ENCODE measurements at places on chromosomes 13 and 19.

DNA sequence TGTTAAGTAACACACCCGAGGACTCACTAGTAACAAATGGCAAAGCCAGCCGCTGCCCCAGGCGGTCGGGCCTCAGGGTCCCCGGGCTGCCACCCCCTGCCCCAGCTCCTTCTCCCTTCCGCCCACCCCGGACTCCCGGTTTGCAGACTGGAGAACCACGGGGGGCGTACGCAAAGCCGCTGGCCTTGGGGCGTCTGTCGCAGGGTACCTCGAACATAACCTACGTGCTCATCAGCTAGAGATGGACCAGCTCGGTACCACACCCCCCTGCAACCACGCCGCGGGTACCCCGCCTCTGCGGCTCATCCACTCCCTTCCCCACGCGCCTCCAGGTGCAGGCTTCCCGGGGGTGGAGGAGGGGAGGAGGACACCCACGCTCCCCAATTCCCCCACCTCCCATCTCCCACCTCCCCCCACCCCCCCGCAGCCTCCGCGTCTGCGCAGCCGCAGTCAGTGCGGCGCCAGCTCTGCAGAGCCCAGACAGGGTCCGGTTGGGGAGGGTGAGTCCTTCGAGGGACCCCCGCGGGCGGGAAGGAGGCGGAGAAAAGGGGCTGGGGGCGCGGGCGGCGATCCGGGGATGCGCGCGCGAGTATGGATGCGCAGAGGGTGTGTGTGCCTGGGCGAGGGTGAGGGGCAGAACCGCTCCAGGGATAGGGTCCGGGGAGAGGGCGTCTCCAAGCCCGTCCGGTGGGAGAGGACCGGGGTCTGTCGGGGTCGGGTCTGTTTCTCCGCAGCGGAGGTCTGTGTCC lies at the start of gene SMIM17:
TSS of gene SMIM17 (plus strand) at position 449 of the 749 bp plus-strand sequence. CDS start 2,509 bp downstream, outside the sequence.
- no peak for DNase-seq

DNA sequence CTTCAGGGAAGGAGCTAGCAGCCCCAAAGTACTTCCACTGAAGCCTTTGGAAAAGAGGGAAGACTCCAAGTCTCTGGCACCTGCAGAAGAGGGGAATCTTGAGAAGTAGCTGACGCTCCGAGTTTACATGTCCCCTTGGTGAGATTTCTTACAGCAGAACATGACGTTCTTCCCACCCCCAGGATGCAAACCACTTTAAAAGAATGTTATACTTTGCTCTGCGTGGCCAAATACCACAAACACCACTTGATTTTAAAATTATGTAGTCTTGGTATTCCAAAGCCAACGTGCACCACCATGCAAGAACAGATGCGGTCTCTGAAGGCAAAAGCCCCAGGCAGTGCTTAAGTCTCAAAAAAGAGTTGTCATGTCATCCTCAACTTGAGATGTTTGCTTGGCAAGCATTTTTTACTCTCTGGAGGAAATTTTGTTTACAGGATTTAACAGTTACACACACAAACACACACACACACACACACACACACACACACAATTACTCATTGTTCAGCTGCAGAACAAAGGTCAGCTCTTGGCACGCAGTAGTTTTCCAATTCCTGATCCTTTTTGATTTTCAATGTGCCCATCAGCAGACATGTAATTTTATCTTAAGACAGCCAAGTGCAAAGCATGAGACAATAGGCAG lies 106.1 kb downstream of the RGCC start:
- no peak for DNase-seq

- DNase-seq: no peak
Observed at GRCh38 chr13:79681069-79681468, 200.1 kb downstream of the NDFIP2 start.

DNA sequence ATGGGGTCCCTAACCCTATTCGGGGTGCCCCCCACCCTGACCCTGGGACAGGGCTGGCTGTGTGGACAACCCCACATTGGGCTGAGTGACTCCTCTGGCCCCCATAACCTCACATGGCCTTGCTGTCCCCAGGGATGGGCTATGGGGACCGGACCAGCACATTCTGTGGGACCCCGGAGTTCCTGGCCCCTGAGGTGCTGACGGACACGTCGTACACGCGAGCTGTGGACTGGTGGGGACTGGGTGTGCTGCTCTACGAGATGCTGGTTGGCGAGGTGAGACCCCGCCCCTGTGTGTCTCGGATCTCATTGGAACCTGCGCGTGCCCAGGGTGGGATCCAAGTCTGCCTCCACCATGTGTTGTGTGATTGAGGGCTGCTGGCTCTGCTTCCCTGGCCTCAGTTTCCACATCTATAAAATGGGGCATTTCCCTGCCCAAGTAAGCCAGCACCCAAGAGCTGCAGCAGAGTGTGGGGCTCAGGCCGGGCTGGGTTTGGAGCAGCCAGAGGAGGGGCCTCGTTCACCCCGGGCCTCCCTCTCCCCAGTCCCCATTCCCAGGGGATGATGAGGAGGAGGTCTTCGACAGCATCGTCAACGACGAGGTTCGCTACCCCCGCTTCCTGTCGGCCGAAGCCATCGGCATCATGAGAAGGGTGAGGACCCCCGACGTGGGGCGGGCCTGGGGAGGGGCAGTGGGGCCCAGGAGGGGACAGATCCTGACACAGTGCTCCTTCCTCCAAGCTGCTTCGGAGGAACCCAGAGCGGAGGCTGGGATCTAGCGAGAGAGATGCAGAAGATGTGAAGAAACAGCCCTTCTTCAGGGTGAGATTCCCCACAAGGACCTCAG lies 4.9 kb downstream of the PTGER1 start:
- no peak for DNase-seq

GRCh38 chr19:47493378-47494210 lies 9.6 kb upstream of the KPTN start:
- DNase-seq: no peak

GRCh38 chr13:47511647-47512046 lies 489.4 kb downstream of the SUCLA2 start:
- no peak for DNase-seq

- DNase-seq: no peak
Observed at GRCh38 chr13:41578371-41578770, 121.0 kb downstream of the RGCC start.

DNA sequence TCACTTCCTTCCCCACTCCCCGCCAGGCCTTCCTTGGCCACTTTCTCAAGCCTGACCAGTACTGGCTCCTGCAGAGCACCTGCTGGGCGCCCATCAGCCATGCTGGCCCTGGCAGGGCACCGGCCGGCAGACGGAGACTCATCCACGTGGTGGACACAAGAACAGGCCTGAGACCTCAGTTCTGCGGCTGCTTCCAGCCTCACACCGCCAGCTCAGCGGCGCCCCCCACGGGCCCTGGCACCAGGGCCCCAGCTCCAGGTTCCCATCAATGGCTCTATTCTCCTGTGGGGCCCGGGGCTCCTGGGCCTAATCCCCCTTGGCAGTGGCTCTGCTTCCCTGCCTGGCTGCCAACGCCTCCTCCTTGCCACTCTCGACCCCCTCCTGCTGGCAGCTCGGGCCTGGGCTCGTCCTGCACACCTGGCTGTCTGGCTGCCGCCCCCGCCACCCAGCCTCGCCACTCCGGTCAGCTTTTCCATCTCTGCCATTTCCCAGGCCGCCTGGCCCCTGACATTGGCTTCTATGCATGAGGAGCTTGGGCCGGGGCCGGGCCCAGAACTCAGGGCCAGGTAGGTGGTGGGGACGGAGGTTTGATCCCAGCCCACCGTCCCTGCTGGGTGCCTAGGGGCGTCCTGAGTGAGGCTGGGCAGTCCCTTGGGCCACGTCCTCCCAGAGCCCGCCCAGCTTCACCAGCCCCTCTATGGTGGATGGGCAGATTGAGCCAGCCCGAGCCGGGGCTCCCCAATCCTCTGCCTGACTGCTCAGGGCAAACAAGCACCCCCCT lies 6.2 kb downstream of the NDUFA11 start:
- DNase-seq: no peak

- no peak for DNase-seq
Observed at GRCh38 chr13:52738719-52739467, 727 bp downstream of the CNMD start.

DNA sequence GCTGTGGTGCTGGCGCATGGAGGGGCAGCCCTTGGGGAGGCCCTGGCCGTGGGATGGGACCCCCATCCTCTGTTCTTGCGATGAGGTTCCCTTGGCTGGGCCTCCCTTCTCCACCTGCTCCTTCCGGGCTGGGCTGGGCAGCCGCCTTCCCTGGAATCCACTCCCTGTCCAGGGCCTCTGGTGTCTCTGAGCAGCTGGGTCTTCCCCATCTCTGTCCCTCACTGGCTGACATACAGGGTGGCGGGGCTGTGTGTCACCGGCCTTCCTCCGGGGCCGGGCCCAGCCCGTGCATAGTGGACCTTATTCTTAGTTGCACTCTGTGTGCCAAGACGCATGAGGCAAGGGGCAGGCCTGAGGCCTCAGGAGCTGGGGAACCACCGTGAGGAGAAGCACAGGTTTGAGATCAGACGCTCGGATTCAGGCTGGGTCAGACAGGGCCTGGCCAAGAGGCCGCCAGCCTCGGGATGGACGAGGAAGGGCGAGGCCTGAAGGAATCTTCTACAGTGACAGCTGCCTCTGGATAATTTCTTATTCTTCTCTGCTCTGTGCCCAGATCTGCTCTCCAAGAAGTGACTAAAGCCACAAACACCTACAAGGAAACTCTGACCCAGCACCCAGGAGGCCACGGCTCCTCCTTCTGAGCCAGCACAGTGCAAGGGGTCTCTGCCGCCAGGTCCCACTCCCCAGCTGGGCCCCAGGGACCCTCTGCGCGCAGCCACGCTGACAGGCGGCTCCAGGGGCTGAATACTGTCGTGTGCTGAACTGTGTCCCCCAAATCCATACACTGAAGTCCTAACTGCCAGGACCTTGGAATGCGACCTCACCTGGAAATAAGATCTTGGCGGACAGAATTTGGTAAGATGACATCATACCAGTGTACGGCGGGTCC lies 11.0 kb downstream of the SGTA start:
- DNase-seq: no peak

DNA sequence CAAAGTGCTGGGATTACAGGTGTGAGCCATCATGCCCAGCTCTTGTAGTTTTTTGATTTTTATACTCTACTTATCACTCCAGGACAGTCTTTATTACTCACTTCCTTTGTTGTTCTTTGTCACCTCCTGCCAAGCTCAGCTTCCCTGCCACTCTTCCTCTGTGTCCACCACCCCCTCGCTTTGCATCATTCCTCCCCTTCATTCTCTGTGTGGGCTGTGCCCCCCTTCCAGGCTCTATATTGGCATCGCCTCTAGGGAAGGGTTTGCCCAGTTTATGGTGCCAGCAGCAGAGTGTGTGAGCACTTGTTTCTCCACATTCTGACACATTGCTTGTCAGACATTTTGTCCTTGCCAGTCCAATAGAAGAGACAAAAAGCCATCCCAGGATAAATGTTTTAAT lies 15.1 kb downstream of the ZNF302 start:
- no peak for DNase-seq

DNA sequence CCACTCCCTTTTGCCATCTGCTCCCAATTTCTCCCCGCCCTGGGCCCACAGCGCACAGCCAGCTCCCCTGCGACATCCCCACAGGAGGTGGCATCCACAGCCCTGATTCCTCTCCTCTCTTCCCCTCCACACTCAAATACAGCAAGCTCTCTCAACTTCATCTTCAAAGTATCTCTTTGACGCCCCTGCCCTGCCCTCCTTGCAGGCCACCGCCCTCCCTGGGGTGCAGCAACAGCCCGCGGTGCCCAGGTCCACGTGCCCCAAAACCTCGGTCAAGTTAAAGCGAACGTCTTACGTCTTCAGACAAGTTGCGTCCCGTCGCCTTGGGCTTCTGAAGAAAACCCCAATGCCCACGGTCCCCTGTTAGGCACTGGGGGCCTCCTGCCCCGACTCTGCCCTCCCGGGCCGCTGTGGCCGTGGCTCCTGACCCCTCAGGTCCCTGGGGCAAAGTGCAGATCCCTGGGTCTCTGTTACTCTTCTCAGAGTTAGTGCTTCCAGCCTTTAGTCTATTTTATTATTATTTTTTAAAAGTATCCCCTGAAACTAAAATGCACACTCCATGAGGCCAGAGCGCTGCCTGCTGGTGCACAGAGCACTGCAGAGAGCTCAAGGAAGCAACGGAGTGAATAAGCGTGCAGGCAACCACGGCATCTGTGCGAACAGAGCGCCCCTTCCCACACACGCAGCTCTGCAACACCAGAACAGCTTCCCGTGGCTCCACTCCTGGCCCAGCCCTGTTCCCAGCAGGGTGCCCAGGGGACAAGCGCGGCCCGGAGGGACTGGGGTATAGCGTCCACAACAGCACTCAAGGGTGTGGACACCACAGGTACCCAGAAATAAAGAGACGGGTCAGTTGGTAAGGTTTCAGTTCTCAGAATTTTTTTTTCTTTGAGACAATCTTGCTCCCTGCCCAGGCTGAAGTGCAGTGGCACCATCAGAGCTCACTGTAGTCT lies 26.4 kb downstream of the IL17D start:
- DNase-seq: no peak

All from NCI-H2081 treated with DMSO at 0.1 percent for 48 hours (cell line).